Right renal pelvis (tissue), 4 donors: ENCODE measurements at places on chromosomes 3 and 15. TPM values are rescaled to one million over a fixed set of nuclear protein-coding genes. Genes with fewer than 3 reads are reported as not detected.

DNA sequence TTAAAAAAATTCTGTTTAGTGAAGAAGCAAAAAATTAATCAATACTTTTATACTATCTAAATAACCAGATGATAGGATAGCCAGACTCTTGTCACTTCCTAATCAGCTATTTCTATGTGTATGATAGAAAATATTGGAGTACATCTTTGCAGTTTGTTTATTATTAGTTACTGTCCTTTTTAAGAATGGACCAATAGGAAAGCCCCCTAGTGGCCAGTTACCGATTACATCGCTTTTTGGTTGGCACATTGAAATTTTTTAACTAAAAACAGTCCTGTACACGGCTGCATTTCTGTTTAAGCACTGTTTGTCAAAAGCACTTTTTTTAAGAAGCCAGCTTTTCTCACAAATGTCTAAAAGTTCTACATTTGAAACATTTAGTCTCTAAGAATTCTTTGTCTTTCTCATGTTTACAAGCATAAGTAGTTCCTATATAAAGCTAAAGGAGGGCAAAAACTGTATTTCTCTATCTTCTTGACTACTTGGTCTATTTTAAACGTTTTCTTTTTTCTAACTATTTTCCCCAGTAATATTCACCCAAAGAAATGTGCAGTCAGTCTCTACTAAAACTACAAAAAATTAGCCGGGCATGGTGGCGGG is 253.2 kb upstream of the LRTM1 start:
- DNase-seq: no peak

GRCh38 chr3:3853544-3853943 is 54.3 kb downstream of the LRRN1 start:
- DNase-seq: no peak

GRCh38 chr3:135757421-135757820 is 208.1 kb upstream of the PPP2R3A start:
- no peak for DNase-seq

DNA sequence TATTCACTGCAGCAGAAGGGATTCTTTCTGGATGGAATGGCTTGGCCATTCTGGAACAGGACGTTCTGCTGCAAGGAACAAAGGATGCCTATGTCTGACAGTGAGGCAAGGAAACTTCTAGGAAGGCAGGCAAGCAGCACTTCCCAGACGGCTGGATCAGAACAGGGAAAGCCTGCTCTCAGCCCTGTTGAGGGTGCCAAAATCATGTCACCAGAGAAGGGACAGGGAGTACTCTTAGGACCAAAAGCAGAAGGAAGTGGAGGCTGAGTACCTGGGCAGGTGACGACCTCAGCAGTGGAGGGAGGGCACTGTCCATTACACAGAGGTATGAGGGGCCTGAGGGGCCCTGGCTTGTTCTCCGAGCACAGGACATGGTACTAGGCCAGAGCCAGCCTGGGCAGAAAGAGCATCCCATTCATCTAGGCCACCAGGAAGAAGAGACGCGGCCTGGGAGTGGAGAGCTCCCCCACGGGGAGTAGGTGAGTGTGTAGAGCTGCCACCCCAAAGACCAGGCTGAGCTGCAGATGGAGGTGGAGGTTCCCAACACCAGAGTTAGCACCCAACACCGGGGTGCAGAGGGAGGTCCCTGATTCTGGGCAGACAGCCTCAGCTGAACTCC is 9.6 kb downstream of the KLF15 start:
- DNase-seq: no peak

DNA sequence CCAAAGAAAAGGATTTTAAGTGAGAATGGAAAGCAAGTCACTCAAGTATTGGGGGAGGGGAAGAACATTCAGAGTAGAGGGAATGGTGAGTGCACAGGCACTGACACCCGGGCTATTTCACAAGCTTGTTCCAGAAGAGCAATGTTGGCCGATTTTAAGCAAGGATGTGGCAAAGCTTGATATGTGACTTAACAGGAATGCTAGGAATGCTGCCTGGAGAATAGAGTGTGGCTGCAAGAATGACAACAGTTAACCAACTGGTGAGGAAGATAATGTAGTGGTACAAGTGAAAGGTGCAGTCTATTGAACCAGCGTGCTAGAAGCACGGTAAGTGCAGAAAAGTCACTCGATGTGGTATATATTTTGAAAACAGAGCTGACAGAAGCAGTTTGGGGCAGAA is 6.2 kb upstream of the CCDC80 start:
- DNase-seq: no peak

DNA sequence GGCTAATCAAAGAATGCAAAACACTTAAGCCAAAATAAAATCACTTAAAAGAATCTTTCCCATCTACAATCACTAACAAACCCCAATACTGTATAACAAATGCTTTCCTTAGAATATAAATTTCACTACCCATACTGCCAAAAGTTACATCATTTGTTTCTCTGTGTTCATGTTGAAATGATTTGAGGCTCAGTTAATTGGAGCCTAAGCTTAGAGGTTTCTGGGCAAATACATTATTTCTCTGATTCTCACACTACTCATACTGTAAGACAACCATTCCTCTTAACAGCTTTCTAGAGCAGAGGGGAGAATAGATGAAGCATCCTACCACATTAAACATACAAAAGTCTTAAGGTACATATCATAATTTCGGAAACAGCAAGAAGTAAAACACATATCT is 2.1 kb downstream of the RIOX2 start:
- DNase-seq: no peak

DNA sequence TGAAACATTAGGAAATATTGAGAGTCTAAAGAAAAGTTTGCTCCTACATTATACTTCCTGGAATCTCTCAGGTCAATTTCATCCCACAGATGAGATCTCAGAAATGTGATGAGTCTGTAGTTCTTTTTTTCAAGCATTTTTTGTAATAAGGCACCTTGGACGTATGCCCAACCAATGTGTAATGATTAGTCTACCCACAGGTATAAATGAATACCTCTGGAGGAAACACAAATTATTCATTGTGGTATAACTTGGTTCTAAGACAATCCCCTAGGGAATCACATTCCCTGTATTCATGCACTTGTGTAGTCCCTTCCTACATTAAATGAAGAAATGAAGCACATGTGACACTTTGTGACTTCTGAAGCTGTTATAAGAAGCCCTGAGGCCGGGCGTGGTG is 596.2 kb upstream of the UBE2E2 start:
- no peak for DNase-seq

DNA sequence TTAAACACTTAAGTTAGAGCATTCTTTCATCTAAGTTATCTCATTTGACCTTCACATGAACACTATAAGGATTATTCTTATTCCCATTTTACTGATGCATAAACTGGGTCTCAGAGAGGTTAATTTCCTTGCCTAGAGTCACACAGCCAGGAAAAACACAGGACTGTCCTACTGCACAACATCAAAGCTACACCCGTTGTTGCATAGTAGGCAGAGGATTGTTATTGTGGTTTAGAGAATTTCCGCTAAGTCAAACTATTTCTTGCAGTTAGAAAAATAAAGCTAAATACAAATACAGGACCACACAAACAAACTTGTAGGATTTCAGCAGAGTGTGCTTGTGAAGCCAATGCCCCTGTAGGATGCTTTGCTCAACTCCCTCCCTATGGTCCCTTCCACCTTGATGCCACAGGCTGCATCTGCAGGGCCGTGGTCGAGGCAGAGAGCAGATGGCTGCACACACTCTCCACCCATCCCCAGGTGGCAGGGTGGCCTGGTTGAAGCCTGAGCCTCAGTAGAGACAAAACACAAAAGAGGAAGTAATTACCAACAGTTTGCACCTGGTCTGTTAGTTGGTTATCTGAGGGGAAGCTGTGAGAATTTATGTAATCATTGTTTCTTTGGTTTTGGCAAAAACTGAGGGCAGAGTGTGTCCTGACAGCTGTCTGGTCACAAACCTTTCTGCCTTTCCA is 41.1 kb upstream of the SKOR1 start:
- no peak for DNase-seq

DNA sequence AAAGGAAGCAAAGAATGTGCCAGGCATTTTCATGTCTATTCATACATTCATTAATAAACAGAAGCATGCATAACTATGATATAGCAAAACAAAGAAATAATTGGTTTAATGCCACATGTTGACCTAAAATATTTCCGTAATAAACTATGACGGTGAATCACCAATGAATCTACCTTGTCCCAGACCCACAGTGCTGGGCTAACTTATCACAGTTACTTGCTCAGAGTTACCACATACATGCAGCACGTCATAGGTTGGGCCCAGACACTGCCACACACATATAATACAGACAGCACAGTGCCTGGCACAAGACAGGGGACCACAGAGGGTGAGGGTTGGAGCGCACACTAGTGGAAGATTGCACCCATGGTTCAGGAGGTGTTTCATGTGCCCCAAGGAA is 86.9 kb downstream of the ATP1B3 start:
- no peak for DNase-seq

- DNase-seq: no peak
Observed at GRCh38 chr15:65982627-65983322, 113.5 kb downstream of the RAB11A start.

GRCh38 chr15:55991802-55992768 is 1.3 kb downstream of the NEDD4 start:
- DNase-seq: no peak

- no peak for DNase-seq
Observed at GRCh38 chr3:11904157-11904556, 57.5 kb upstream of the TAMM41 start.

GRCh38 chr15:51706926-51707608 is 25.8 kb downstream of the SCG3 start:
- DNase-seq: no peak

- DNase-seq: no peak
Observed at GRCh38 chr3:174755833-174756829, 103.0 kb upstream of the NAALADL2 start.

DNA sequence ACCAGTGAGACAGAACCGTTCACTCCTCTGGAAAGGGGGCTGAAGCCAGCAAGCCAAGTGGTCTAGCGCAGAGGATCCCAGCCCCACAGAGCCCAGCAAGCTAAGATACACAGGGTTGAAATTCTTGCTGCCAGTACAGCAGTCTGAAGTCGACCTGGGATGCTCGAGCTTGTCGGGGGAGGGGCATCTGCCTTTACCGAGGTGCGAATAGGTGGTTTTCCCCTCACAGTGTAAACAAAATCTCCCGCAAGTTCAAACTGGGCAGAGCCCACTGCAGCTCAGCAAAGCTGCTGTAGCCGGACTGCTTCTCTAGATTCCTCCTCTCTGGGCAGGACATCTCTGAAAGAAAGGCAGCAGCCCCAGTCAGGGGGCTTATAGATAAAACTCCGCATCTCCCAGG is 11.4 kb downstream of the CEP97 start:
- DNase-seq: no peak

Gene CERS3
- 0.04 TPM for polyA plus RNA-seq

Gene SLC22A14
- 0.57 TPM for polyA plus RNA-seq

Gene TFRC
- polyA plus RNA-seq: 40.2 TPM
